ENCODE measurements at places on chromosomes 5 and 9.

DNA sequence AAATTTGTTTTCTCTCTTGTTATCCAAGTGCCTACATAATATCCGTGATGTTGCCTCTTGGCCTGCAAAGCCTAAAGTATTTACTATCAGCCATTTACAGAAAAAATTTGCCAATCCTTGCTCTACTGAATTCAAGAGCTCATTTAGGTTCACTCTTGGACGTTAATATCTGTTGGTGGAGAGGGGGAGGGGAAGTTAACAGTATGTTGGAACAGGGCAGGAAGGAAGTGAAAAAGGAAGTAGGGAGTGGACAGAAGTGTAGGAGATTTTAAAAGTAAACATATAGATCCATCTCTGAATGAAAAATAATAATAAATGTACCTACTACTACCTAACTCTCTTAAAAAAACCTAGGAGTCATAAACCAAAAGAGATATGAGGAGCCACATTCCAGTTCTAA is 32.8 kb downstream of the ZNF608 start:
- DNase-seq = no peak

DNA sequence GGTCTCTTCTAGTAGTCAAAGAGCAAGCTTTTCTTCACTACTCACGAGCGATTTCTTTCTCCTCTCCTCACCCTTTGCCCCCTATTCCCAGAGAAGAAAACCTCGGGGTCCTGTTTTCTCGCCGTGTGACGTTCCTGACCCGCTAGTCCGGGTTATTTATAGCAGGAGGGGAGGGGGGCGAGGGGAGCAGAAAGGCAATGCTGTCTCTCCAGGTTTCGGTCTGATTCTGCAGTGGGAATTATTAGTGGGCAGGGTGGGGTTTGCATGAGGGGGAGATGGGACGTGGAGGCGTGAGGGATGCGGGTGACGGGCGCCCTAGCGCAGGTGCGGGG is 847 bp upstream of the GABRB2 start:
- DNase-seq = no peak

- peak; percentile 96 for DNase-seq
These were observed 8.6 kb downstream of the HAVCR2 start for GRCh38 chr5:157100140-157100679.

DNA sequence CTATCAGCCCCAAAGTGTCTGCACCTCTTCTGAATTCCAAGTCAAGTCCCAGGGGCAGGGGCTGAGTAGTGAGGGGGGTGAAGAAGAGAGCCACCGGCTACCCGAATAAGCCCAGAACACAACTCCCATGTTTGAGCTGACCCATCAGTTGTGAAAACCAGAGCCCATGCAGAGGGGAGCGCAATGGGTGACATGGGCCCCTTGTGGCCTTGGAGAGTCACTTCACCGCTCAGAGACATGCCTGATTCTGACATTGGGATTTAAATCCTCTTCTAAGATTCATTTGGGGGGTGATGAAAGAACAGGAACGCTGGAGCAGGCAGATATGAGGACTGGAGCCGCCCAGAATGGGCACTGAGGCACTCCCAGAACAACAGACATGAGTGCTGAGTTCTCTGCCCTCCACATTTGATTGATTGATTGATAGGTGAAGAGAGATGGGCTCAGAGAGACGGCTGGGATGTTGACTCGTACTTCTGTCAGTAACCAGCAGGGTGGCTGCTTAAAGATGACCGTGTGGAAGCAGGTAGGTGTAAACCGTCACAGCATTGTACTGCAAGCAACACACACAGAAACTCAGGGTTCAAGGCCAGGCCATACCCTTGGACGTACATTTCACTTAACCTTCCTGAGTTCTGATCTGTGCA is 74.3 kb downstream of the GPR21 start:
- no peak for DNase-seq

- no peak for DNase-seq
These were observed 195.7 kb downstream of the CDK5RAP2 start for GRCh38 chr9:120383999-120384924.

GRCh38 chr5:134140530-134141201 is 26.2 kb downstream of the TCF7 start:
- DNase-seq = peak; percentile 83

GRCh38 chr9:108382310-108382709 is 473.5 kb downstream of the ACTL7B start:
- DNase-seq = no peak

GRCh38 chr5:149117970-149118369 is 23.3 kb upstream of the ABLIM3 start:
- no peak for DNase-seq

GRCh38 chr5:11977904-11978303 is 73.7 kb upstream of the CTNND2 start:
- no peak for DNase-seq

GRCh38 chr9:135779571-135779970 is 77.6 kb downstream of the KCNT1 start:
- no peak for DNase-seq

GRCh38 chr5:143716881-143717280 is 95.1 kb upstream of the HMHB1 start:
- DNase-seq = no peak

GRCh38 chr5:94347130-94347529 is 271.3 kb downstream of the KIAA0825 start:
- no peak for DNase-seq

DNA sequence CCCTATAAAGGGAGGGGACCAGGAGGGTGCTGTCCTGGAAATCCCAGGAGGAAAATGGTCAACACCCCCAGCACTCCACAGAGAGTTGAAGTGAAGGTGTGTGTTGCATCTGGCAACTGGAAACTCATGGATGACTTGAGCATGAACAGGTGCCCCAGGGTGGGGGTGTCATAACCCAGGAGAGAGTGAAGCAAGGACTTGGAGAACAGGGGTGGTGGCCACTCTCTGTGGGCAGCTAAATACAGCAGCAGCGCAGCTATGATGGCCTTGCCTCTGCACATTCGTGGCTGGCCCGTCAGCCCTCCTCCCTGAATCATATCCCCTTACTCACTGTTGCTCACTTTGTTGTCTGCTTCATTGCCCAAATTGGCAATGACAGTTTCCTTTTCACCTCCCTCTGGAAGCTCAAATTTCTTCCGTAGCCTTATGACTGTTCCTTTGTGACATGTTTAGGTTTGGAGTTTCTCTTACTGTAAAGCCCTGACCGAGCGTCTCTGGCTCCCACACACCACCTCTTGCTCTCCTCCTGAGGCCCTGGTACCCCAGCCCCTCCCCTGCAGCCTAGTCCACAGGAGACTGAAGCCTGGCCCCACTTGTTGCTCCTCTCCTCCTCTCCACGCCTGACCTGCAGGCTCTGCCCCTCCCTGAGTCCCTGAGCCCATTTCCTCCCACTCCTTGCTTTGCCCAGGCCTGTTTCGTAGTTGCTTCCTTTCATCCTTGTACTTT is 185.8 kb downstream of the CD180 start:
- peak; percentile 41 for DNase-seq

DNA sequence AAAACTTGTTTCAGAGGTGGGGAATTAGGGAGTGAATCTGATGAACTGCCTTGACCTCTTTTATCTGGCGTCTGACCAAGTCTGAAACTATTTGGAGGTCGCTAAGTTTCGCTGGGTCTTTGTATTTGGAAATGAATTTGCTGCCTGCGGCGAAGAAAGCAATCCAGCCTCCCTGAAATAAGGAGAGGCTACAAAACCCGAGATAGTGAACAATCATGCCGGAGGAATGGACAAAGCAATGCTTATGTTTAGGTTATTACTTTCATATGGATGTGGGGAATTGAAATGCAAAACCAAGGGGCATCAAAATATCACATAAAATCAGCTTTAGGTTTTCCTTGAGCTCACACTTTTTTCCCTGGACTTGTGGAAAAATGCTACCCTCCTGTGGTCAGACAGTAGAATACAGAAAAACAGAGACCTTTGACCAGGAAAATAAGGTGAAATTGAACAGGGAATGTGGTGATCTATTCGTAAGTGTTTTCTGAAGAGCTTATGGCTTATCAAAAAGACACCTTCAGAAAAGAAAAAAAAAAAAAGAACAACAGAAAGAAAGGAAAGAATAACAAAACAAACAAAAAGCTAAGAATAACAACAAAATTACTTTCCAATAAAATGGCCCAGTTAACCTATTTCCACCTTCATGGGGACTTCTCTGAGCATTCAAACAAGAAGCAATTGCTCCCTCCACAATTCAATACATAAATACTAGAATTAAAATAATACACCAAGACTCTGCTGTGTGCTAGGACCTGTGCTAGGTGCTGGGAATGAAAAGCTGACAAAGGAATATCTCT is 68.6 kb upstream of the DPYSL3 start:
- DNase-seq = peak; percentile 43

DNA sequence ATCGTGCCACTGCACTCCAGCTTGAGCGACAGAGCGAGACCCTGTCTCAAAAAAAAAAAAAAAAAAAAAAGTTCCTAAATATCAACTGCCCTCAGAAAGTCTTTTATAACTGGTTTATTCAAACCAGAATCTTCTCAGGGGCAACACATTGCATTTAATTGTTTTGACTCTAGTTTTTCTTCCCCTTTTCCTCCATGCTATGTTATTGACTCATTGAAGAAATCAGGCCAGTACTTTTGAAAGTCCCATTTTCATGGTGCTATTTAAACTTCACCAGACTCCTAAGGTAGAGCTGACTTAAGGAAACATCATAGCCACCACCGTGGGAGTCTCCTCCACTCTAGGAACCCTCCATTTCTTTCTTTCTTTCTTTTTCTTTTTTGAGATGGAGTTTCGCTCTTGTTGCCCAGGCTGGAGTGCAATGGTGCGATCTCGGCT is 83.1 kb upstream of the IL6ST start:
- peak; percentile 30 for DNase-seq

GRCh38 chr5:52771343-52772039 is 16.2 kb upstream of the ITGA1 start:
- DNase-seq = no peak

GRCh38 chr5:2848619-2849018 is 97.1 kb upstream of the IRX2 start:
- DNase-seq = no peak

DNA sequence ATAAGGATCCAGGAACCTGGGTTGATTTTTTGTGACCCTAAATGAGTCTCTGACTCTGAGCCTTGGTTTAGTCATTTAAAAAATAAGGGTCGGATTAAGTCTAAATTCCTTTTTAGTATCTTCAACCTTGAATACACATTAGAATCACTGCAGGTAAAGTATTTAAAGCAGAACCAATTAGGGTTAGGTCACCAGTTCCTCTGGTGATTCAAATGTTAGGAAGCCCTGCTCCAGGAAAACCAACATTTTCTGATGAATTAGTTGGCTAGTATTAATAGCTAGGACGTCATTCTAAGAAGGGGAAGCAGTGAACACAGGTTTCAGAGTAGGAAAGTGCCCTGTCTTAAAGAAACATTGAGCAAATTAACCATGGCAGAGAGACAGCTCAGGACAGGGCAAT is 31.4 kb upstream of the BRINP1 start:
- no peak for DNase-seq

GRCh38 chr9:107615321-107615720 is 125.8 kb upstream of the KLF4 start:
- DNase-seq = peak; percentile 85

GRCh38 chr9:133803028-133803585 is 65.0 kb upstream of the SARDH start:
- no peak for DNase-seq

DNA sequence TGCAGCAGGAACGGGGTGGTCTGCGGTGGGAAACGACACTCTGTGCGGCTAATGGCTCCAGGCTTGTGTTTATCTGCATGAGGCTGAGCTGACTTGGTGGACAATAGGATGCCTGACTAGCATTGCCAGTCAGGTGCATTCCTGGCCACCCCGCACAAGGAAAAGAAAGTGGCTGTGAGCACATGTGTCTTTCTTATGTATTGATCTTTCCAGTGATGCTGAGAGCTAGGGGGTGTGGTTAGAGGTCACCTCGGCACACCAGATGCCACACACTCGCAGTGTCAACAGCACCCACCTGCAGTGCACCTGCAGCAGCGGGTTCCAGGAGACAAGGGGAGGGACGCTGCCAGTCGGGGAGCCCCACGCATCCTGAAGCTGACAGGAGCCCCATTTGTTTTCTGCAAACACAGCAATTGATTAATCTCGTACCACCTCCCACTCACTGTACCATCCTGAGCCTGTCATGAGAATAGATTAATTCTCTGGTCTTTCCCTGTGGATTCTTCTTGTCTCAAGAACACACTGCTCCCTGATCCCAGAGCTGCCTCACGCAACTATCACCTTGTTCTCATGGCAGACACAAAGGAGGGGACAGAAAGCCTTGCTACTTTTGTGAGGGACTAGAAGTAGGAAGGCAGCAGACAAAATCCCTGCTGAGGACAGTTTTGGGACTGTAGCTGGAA is 251.7 kb upstream of the WWC1 start:
- DNase-seq = no peak

DNA sequence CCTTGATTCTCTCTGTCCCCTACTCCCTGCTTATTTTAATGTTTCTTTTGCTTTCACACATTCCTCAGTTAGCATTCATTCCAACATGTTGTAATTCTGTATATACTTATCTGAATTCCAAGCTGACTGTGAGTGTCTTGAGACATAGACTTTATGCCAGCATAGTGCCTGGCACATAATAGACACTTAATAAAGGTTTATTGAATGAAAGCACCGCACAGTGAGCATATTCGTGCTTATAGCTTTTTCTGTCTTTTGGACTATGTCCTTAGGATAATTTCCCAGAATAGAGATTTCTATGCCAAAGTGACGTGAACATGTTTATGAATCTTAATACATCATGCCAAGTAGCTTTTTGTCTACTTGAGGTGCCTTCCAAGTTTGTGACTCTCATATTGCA is 174.6 kb downstream of the CD180 start:
- no peak for DNase-seq

DNA sequence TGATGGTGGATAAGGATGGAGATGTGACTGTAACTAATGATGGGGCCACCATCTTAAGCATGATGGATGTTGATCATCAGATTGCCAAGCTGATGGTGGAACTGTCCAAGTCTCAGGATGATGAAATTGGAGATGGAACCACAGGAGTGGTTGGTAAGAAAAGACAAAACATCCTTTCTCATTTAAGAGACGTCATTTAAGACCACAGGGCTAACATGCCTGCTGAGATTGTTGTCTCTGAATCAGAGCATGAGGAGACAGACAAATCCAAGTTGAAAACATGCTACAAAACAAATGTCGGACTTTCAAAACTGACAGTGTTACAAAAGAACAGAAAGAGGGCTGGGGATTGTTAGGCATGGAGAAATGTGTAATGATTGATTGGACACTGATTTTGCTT is 4.6 kb downstream of the CCT5 start:
- DNase-seq = no peak

GRCh38 chr5:143499480-143500114 is 96.1 kb upstream of the NR3C1 start:
- no peak for DNase-seq

- DNase-seq = no peak
These were observed 176.4 kb downstream of the PDZD2 start for GRCh38 chr5:31815376-31815775.

Measured in suppressor macrophage treated with lipopolysaccharide for 1 hour (primary cell).